ENCODE measurements at places on chromosomes 5 and 9. TPM values are rescaled to one million over a fixed set of nuclear protein-coding genes. Genes with fewer than 3 reads are reported as not detected.

DNA sequence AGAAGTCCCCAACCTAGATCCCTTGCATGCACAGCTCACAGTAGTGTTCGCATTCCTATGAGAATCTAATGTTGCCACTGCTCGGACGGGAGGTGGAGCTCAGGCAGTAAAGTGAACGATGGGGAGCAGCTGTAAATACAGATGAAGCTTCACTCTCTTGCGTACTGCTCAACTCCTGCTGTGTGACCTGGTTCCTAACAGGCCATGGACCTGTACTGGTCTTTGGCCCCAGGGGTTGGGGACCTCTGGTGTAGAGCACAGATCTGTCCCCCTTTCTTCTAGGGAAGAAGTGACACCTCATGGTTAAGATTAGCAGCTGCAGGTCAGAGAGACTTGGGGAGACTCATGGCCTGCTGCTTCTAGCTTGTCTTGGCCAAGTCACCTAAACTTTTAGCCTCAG lies 7.1 kb downstream of the ARHGEF28 start:
- DNase-seq, result no peak

DNA sequence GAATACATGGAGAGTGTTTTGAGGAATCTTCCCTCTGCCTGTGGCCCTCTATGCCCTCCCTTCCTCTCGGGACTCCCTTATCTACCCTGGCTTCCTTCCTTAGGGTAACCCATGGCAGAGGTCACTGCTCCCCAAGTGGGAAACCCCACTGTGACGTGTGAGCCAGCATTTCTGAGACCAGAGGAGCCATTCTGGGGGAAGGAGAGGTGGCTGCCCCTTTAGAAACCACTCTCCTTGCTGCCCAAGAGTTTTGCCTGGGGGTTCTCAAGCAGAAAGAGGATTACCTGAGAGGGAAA lies 23.1 kb downstream of the CCNJL start:
- no peak for DNase-seq

The ROR2 gene
- 4.3 TPM for total RNA-seq

The SPATA31C1 gene
- not detected for total RNA-seq

The GNA14 gene
- total RNA-seq, result 3.2 TPM

All from H1 (cell line).